ENCODE measurements at places on chromosomes 3 and 15.

DNA sequence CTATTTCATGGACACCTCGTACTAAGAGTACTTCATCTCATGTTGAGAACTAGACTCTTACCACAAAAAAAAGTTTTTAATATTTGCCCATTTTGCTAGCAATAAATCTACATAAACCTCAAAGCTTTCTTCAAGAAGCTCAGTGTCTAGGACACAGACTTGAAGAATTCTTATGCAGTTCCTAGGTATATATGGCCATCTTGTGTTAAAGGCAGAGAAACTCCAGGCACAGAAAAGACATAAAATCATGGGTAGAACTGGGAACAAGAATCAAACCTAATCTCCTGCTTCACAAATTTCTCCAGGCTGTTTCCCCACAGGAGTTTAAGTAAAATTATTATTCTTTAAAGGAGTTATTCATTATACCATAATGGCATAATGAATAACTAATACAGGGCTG is 4.4 kb downstream of the MBD4 start:
- no peak for DNase-seq

DNA sequence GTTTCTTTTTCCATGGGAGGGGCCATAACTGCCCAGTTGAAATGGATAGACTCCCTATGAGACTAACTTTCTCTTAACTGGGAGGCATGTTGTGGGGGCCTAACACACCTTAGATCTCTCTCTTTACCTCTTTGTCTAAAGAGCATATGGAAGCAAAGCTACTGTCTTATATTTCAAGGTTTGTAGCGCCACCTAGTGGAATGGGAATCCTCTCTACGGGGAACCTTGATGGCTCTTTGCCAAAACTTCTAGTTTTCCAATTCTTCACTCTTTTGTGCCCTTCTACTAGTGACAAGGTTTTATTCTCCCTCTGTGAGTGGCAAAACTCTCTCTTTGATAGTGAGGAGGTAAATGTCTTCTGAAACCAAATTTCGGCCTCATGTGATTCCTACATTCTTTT is 1030.4 kb upstream of the CADM2 start:
- no peak for DNase-seq

- DNase-seq = no peak
These were observed 132.5 kb downstream of the CMSS1 start for GRCh38 chr3:99949956-99950670.

GRCh38 chr3:138296639-138297038 is 33.0 kb downstream of the NME9 start:
- no peak for DNase-seq

DNA sequence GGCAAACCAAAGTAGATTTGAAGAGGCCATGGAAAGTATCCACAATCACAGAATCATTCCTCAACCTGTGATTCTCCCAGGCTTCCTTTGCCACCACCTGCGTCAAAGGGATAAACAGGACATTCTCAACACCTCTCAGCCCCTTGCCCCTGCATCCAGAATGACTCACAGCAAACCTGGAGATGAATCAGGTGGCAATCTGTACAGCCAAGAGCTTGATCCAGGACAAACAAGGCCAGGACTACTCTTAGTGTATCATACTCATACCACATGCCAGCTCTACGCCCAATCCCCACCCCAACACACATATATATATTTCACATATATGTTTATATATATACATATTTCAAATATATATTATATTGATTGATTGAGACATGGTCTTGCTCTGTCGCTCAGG is 23.6 kb upstream of the C3orf62 start:
- no peak for DNase-seq

DNA sequence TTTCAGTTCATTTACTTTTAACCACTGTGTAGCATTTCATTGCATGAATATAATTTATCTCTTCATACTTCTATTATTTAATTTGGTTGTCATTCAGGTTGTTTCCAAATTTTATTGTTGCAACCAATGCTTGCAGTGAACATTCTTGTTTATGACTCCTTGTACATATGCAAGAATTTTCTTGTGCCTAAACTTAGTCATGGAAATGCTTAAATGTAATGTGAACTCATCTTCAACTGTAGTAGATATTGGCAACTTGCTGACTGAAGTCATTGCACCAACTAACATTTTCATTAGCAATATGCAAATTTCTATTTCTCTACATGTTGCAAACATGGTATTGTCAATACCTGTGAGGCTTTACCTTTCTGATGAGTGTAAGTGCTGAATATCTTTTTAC is 26.7 kb downstream of the SIDT1 start:
- DNase-seq = no peak

DNA sequence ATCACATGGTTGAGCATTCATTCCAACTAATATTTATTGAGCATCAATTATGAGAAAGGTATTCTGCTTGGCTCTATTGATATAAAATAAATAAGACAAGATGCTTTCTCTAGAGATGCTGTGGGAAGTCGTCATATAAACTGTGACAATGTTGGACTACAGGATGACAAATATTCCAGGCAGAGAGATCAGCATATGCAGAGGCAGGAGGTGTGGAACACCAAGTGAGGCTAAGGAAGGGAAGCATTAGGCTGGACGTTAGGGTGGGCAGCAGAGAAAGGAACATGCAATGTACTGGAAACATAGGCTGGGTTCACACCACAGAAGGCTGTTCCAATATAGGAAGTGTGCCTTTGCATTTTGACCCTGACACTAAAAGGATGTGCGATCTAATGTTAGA is 38.6 kb downstream of the CD200 start:
- no peak for DNase-seq

DNA sequence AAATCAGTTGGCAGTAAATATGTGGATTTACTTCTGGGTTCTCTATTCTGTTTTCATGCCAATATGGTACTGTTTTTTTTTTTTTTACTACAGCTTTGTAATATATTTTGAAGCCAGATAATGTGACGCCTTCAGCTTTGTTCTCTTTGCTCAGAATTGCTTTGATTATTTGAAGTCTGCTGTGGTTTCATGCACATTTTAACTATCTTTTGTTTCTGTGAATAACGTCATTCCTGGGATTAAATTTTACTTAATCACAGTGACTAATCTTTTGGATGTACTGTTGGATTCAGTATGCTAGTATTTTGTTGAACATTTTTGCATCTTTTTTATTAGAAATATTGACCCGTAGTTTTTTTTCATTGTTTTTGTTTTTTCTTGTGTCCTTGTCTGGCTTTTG is 576.5 kb downstream of the ZNF385D start:
- no peak for DNase-seq

- DNase-seq = no peak
These were observed 26.6 kb downstream of the ACSBG1 start for GRCh38 chr15:78207641-78208340.

DNA sequence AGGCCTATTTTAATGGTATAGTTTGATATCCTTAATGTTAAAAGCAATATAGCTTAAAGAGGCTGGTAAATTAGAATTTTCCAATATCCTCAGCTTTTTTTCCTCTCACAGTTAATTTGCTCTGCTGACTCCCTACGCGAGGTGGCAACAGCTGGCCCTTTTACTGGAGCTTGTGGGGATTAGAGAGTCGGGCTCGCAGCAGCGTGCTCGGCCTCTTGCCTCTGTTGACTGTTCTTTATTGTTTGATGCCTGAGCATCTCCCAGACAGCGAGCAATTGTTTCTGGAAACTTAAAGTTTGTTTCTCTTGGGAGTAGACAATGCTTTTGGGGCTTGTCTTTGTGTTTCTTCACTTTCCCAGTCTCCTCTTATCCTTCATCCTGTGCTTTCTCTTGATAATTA is 80.8 kb downstream of the OPA1 start:
- DNase-seq = no peak

GRCh38 chr15:57552678-57553334 is 38.9 kb upstream of the MYZAP start:
- DNase-seq = no peak

DNA sequence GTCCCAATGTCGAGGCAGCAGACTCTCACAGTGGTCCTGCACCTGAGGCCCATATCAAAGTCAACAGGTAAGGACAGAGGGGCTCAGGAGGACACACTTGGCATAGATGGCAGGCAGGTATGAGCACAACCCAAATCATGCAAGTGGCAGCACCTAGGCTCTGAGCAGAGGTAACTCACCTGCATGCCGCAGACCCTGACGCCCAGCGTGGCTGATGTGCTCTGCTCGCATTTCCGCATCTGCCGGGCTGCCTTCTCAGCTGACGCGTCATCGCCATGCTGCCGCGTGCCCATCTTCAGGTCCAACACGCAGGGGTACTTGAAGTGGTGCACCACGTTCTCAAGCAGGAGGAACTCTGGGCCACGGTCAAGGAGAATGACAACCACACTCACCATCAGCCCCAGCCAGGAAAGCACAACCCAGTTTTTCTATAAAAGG is 4.2 kb upstream of the GMPPB start:
- no peak for DNase-seq

- DNase-seq = no peak
These were observed 162.1 kb upstream of the LRIG1 start for GRCh38 chr3:66662894-66663293.

- DNase-seq = no peak
These were observed 65.8 kb downstream of the MYO5A start for GRCh38 chr15:52462806-52463360.

DNA sequence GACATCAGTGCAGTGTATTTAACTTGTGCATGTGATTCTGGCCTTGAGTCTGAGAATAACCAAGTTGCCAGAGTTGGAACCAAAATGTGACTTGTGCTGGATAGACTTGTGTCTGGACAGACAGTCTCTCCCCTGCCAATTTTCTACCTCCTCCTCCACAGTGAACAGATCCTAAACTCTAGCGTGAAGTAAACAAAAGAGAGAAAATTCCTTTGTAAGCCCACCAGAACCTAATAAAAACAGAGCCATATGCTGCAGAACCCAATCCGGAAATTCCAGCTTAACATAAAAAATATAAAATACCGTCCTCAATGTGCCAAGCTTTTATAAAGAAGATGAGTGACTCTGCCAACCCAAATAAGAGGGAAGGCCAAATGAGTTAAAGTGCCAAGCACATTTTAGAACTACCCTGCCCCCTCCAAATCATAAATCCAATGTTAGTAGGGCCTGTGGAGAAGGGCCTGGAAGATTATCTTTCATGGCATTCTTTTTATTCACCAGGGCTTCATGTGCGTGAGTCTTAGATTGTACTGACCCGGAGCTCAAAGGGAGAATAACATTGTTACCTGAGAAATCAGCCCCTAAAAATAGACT is 344.6 kb upstream of the PROK2 start:
- DNase-seq = no peak

- DNase-seq = no peak
These were observed 48.1 kb upstream of the XXYLT1 start for GRCh38 chr3:195319060-195319459.

- DNase-seq = peak; percentile 72
These were observed 50.1 kb downstream of the HCN4 start for GRCh38 chr15:73318463-73319351.

DNA sequence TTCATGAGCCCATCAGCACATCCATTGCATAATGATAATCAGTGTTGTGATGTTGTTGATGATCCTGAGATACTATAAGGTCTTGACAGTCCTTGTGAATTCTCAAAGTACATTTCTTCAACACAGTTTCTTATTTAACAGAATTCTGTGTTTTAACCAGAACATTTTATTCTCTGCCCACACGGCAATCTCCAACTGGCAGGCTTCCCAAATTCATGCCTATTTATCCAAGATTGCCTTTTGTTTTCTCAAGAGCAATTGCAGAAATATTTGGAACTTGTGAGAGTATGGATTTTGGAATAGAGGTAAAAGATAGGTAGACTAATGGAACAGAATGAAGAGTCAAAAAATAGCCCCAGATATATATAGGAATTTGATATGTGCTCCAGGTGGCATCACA is 116.0 kb downstream of the UACA start:
- DNase-seq = no peak

- DNase-seq = no peak
These were observed 214.2 kb upstream of the PROK2 start for GRCh38 chr3:71998995-71999673.

All from B cell (primary cell).